ENCODE measurements at places on chromosomes 7 and 10. TPM values are rescaled to one million over a fixed set of nuclear protein-coding genes. Genes with fewer than 3 reads are reported as not detected.
A peak's percentile ranks its signal among the peaks of the same experiment; 100 is the strongest.

GRCh38 chr10:123409884-123410283, 255.7 kb downstream of the BUB3 start:
- DNase-seq = no peak
- H3K27ac ChIP-seq = no peak overlapping the region
- H3K4me3 ChIP-seq = no peak overlapping the region
- H3K4me1 ChIP-seq = no peaks in the 10 kb centered on the region
- H3K36me3 ChIP-seq = no peaks in the 10 kb centered on the region

- H3K27ac ChIP-seq = peak overlapping the region; percentile 37
- H3K27me3 ChIP-seq = no peaks in the 10 kb centered on the region
- DNase-seq = peak; percentile 25
- peak overlapping the region; percentile 80 for H3K4me3 ChIP-seq
- 0 out of 2 replicates have a peak, but pooled peaks cover 4% of the 10 kb centered on the region for H3K36me3 ChIP-seq
- H3K4me1 ChIP-seq = peaks cover 8% of the 10 kb centered on the region
Measured at GRCh38 chr7:6375348-6376101, 72.2 kb downstream of the DAGLB start.

FGFR2 gene
- total RNA-seq = 0.17 TPM

GRCh38 chr10:71848325-71849275, 2.5 kb downstream of the PSAP start:
- H3K27me3 ChIP-seq = no peaks in the 10 kb centered on the region
- peak; percentile 49 for DNase-seq
- H3K27ac ChIP-seq = peak overlapping the region; percentile 51
- H3K4me3 ChIP-seq = peak overlapping the region; percentile 94
- H3K4me1 ChIP-seq = peaks cover 22% of the 10 kb centered on the region
- H3K36me3 ChIP-seq = no peaks in the 10 kb centered on the region

DNA sequence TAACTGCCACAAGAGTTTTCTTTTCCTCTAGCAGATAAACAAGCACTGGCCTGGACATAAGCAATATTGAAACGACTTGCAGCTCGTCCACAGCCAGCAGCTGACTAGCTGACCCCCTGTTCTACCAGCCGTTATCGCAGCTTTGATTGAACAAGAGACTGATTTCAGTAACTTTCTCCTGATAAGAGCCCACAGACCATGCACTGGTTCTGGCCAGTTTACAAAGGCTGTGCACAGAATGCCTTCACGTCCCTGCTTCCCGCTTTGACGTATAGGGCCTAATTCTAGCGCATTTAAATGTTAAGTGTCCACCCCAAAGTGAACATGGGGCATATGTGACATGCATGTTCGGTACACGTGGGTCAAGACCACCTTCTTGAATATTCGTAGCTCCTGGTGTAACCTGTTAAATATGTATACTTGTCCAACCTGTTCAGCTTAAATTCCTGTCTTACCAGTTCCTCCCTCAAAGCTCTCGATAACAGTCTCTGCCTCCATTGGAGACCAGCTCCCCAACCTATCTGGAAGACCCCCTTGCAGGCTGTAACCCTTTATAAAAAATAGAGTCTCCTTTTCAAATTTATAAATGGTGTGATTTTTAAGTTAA, 69.2 kb downstream of the LYZL1 start:
- H3K27ac ChIP-seq = no peak overlapping the region
- no peaks in the 10 kb centered on the region for H3K27me3 ChIP-seq
- no peaks in the 10 kb centered on the region for H3K36me3 ChIP-seq
- H3K4me1 ChIP-seq = no peaks in the 10 kb centered on the region

CYP2C9 gene
- total RNA-seq = not detected

DNA sequence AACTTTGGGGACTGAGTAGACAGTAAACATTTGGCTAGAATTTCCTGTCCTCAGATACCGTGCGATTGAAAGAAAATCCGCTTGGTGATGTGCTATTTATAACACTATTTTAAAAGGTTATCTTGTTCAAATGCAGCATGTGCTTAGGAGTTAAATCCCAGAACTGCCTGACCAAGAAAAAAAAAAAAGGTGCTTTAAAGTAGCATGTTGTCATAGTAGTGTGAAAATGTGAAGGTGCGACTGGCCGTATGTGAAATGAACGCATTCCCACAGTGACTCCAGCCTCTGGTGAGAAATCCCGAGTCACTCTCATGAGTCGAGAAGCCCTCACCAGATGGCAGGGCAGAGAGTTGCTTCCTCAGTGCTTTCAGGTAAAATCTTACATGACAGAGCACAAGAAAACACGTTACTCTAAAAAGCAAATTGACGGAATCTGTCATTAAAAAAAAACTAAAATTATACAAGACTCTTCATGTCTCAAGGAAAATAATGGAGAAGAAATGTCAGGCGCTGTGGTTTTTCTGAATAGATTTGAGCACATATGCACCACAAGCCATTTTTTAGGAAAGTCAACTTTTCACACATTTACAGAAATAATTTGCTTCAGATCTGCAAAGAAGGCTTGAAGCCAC, 18.4 kb upstream of the KLF6 start:
- no peaks in the 10 kb centered on the region for H3K27me3 ChIP-seq
- H3K4me1 ChIP-seq = peaks cover 50% of the 10 kb centered on the region
- no peak overlapping the region for H3K4me3 ChIP-seq
- no peaks in the 10 kb centered on the region for H3K36me3 ChIP-seq
- H3K27ac ChIP-seq = peak overlapping the region; percentile 100
- DNase-seq = peak; percentile 23

GRCh38 chr10:27512548-27512947, 8.4 kb downstream of the RAB18 start:
- H3K27me3 ChIP-seq = no peaks in the 10 kb centered on the region
- DNase-seq = peak; percentile 44
- H3K4me1 ChIP-seq = peaks cover 25% of the 10 kb centered on the region
- H3K27ac ChIP-seq = no peak overlapping the region
- H3K4me3 ChIP-seq = no peak overlapping the region

- peak overlapping the region; percentile 95 for H3K4me3 ChIP-seq
- DNase-seq = peak; percentile 22
- no peaks in the 10 kb centered on the region for H3K36me3 ChIP-seq
- H3K27me3 ChIP-seq = no peaks in the 10 kb centered on the region
- no peaks in the 10 kb centered on the region for H3K4me1 ChIP-seq
- no peak overlapping the region for H3K27ac ChIP-seq
Measured at GRCh38 chr10:110207805-110208613, 604 bp downstream of the MXI1 start.

HABP2 gene
- not detected for total RNA-seq

DNA sequence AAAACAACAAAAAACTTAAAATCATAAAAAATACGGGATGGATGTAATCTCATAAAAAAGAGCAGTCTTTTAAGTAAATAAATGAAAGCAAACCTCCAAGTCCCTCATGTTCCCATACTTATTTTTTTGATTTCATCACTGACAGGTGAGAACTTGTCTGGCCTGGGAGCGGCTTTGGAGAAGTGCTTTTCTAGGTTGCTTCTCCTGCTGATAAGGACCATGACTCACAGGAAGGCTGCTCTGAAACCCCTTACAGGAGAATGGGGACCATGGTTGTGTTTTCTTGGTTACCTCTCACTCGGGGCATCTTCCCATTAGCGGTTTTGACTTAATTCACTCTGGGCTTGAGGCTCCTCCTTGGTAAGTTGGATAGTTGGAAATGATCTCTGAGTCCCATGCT, 237.4 kb downstream of the CAMK1D start:
- no peaks in the 10 kb centered on the region for H3K36me3 ChIP-seq
- no peak overlapping the region for H3K27ac ChIP-seq
- no peak for DNase-seq
- H3K4me1 ChIP-seq = peaks cover 5% of the 10 kb centered on the region
- no peaks in the 10 kb centered on the region for H3K27me3 ChIP-seq

- peak; percentile 46 for DNase-seq
- no peak overlapping the region for H3K27ac ChIP-seq
- no peaks in the 10 kb centered on the region for H3K27me3 ChIP-seq
- peaks cover 13% of the 10 kb centered on the region for H3K4me1 ChIP-seq
- no peak overlapping the region for H3K4me3 ChIP-seq
Measured at GRCh38 chr7:2510909-2511768, 8.4 kb upstream of the LFNG start.

RNF32 gene
- total RNA-seq = 2.2 TPM

- no peak for DNase-seq
- H3K36me3 ChIP-seq = no peaks in the 10 kb centered on the region
- H3K4me1 ChIP-seq = peaks cover 10% of the 10 kb centered on the region
- H3K4me3 ChIP-seq = no peak overlapping the region
- no peaks in the 10 kb centered on the region for H3K27me3 ChIP-seq
Measured at GRCh38 chr7:42457663-42458062, 220.7 kb upstream of the GLI3 start.

DNA sequence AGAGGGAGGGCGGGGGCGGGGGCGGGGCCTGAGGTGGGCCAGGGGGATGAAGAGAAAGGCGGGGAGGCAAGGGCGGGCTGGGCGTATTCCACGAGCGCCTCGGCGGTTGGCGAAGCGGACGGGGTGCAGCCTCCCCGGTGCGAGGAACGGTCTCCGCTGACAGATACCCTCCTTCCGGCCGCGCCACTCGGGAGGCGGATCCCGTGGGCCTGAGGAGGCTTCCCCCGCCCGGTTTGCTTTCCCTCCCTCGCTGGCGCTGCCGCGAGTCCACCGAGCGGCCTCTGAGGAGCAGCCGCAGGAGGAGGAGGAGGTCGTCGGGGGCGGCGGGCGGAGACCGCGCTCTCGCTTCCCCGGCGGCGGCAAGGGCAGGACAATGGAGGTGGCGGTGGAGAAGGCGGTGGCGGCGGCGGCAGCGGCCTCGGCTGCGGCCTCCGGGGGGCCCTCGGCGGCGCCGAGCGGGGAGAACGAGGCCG, at the start of gene TRIM24:
TRIM24 (plus strand) TSS at position 84 of the 473 bp plus-strand sequence; CDS start at position 374, 290 bp downstream.
- peak within 1 kb of the TSS; percentile 58 for H3K27ac ChIP-seq
- H3K27me3 ChIP-seq = no peaks in the 10 kb centered on the region
- no peak for DNase-seq
- 0 out of 2 replicates have a peak, but pooled peaks cover 3% of the 10 kb centered on the region for H3K4me1 ChIP-seq
- H3K36me3 ChIP-seq = no peaks in the 10 kb centered on the region
- peak within 1 kb of the TSS; percentile 93 for H3K4me3 ChIP-seq

DNA sequence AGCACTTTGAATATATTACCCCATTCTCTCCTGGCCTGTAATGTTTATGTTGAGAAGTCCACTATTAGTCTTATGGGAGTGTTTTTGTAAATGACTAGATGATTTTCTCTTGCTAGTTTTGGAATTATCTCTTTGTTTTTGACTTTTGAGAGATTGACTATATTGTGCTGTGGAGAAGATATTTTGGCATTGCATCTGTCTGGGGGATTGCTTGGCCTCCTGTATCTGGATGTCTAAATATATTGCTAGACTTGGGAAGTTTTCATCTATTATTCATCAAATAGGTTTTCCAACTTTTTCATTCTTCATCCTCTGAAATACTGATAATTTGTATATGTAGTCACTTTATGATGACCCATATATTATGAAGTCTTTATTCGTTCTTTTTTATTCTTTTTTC, 277.1 kb upstream of the PCDH15 start:
- DNase-seq = no peak
- H3K4me1 ChIP-seq = no peaks in the 10 kb centered on the region
- H3K27ac ChIP-seq = no peak overlapping the region
- no peak overlapping the region for H3K4me3 ChIP-seq
- H3K36me3 ChIP-seq = no peaks in the 10 kb centered on the region
- no peaks in the 10 kb centered on the region for H3K27me3 ChIP-seq

TDRD1 gene
- not detected for total RNA-seq

GRCh38 chr7:46806856-46807255, 775.1 kb downstream of the TNS3 start:
- no peak overlapping the region for H3K27ac ChIP-seq
- no peaks in the 10 kb centered on the region for H3K36me3 ChIP-seq
- DNase-seq = no peak
- peaks cover 10% of the 10 kb centered on the region for H3K4me1 ChIP-seq
- H3K4me3 ChIP-seq = no peak overlapping the region

DNA sequence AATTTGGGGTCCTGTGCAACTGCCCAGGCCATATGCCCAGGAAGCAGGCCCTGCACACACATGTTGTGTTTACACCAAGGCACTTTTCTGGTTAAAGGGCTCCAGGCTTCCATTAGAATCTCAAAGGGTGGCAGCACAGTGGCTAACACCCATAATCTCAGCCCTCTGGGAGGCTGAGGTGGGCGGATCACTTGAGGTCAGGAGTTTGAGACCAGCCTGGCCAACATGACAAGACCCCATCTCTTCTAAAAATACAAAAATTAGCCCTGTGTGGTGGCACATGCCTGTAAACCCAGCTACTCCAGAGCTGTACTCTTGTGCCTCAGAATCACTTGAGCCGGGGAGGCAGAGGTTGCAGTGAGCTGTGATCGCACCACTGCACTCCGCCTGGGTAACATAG, 53.6 kb downstream of the SPOCK2 start:
- H3K4me3 ChIP-seq = no peak overlapping the region
- H3K4me1 ChIP-seq = no peaks in the 10 kb centered on the region
- no peak for DNase-seq
- H3K36me3 ChIP-seq = no peaks in the 10 kb centered on the region
- H3K27me3 ChIP-seq = no peaks in the 10 kb centered on the region
- no peak overlapping the region for H3K27ac ChIP-seq

DNA sequence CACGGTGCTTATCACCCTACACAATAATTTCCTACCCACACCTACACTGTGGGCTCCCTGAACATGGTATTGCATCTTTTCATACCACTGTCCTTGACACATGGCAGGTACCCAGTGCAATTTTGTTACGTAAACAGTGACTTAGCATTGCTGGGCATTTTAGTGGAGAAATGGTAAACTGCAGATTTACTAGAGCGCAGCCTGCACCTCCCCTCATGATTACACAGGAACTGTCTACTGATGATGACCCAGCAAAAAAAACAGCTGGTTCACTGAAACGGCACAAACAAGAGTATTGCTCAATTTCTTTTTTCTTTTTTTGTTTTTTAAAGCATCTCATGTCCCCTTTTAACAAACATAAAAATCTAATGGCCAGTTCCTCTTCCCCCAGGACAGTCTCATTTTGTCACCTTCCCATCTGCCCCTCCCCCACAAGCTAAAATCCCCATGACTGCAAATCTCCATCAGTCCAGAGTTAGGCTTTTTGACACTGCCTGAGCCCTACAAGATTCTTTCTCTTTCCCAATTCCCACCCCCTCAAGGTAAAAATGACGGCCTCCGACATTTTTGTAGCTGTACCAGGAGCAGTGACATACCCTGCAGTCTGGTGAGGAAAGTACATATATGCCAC, 2.8 kb downstream of the ZNF746 start:
- H3K36me3 ChIP-seq = peaks cover 19% of the 10 kb centered on the region
- H3K27ac ChIP-seq = no peak overlapping the region
- no peak for DNase-seq
- H3K4me3 ChIP-seq = no peak overlapping the region
- no peaks in the 10 kb centered on the region for H3K27me3 ChIP-seq

DNA sequence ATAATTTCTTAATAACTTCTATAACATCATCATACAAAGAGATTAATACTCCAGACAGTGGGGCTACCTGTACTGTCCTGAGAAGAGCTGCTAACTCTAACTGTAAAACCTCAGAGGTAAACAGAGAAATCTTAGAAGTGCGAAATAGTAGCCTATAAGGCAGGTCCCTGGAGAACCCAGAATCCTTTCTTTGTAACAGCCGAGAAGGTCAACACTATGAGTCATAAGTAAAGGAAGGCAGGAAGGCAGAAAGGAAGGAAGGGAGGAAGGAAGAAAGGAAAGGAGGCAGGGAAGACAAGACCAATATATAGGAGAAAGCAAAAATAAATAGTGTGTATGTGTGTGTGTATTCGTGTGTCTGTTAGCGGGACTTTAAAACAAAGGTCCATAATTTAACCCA, 540.6 kb downstream of the ZWINT start:
- H3K36me3 ChIP-seq = no peaks in the 10 kb centered on the region
- no peaks in the 10 kb centered on the region for H3K27me3 ChIP-seq
- peaks cover 4% of the 10 kb centered on the region for H3K4me1 ChIP-seq
- DNase-seq = peak; percentile 53

All from PC-3 (cell line).